ENCODE measurements at places on chromosomes 13 and 19.

DNA sequence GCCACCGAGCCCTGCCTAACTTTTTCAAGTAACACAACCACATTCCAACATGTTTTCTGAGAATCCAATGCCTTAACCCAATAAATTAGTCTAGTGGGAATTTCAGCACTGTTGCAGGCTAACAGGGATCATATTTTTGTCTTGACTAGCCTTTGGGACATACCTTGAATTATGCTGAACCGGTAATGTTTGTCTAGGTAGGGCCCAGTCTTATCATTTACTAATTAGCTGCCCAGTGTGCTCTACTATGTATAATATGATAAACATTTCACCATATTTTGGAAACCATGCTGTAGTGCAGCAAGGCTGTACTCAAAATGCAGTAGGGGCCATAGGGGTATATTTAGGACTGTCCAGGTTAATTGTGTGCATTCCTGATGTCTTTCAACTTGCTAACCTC, 3.3 kb upstream of the PDS5B start:
- DNase-seq, result no peak
- no peak overlapping the region for H3K27ac ChIP-seq
- peaks cover 7% of the 10 kb centered on the region for H3K4me1 ChIP-seq
- H3K27me3 ChIP-seq, result peaks cover 13% of the 10 kb centered on the region
- H3K36me3 ChIP-seq, result no peaks in the 10 kb centered on the region

GRCh38 chr19:47124937-47125668, 5.5 kb upstream of the SAE1 start:
- peak overlapping the region; percentile 93 for H3K27ac ChIP-seq
- peaks cover 9% of the 10 kb centered on the region for H3K4me1 ChIP-seq
- no peaks in the 10 kb centered on the region for H3K27me3 ChIP-seq
- no peak overlapping the region for H3K4me3 ChIP-seq
- no peaks in the 10 kb centered on the region for H3K36me3 ChIP-seq

DNA sequence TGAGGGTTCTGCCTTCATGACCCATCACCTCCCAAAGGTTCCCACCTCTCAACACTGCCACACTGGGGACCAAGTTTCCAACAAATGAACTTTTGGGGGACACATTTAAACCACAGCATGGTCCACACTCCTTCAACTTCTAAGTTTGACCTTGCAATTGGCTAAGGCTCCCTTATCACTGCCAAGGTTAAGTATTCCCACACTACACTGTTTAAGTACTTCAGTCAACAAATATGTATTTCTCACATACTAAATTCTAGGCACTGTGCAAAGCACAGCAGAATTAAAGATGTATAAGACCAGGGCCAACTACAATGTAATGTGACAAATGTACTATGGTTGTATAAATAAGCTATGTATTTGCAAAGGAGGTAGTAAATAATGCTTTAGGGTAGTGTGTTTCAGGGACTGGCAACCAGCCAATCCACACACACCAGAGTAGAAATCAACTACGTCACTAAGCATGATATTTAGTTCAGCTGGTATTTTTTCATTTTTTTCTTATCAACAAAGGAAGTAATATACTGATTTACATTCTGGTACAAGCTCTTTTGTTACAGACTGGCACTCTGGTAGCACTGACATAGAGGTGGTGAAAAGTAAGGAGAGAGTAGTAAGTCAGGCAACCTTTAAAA, 12.2 kb downstream of the NUFIP1 start:
- no peak for DNase-seq
- no peak overlapping the region for H3K27ac ChIP-seq
- H3K36me3 ChIP-seq, result peaks cover 11% of the 10 kb centered on the region
- no peak overlapping the region for H3K4me3 ChIP-seq

- no peaks in the 10 kb centered on the region for H3K4me1 ChIP-seq
- no peak for DNase-seq
- H3K27ac ChIP-seq, result no peak overlapping the region
- no peak overlapping the region for H3K4me3 ChIP-seq
Observed at GRCh38 chr13:98613591-98613990, 36.7 kb upstream of the STK24 start.

DNA sequence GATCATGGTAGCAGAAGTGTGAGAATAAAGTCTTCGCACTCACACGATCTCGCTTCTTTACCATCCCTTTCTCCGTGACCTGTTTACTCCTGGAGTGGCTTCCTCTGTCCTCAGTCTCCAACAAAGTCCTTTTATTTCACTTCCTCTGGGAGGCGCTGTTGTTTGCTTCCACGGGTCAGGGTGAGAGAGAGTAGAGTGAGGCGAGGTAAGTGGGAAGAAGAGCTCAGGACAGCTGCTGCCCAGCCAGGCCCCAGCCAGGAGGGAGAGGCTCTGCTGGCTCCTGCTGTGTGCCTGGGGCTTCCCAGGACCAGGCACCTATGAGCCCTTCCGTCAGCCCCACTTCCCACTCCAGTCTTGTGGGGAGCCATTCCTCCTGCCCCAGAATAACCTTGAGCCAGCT, 242.1 kb downstream of the FGF9 start:
- H3K27me3 ChIP-seq, result peaks cover 12% of the 10 kb centered on the region
- DNase-seq, result no peak
- H3K27ac ChIP-seq, result no peak overlapping the region
